ENCODE measurements at places on chromosomes 2 and 18.
A peak's percentile ranks its signal among the peaks of the same experiment; 100 is the strongest.

- no peak for ATAC-seq
These were observed 62.8 kb downstream of the EFEMP1 start for GRCh38 chr2:55860832-55861231.

GRCh38 chr2:233917116-233917515 lies at the start of gene TRPM8:
Gene TRPM8 (plus strand): TSS chr2:233917373. CDS start chr2:233926538, 9,165 bp downstream.
- ATAC-seq, result no peak

DNA sequence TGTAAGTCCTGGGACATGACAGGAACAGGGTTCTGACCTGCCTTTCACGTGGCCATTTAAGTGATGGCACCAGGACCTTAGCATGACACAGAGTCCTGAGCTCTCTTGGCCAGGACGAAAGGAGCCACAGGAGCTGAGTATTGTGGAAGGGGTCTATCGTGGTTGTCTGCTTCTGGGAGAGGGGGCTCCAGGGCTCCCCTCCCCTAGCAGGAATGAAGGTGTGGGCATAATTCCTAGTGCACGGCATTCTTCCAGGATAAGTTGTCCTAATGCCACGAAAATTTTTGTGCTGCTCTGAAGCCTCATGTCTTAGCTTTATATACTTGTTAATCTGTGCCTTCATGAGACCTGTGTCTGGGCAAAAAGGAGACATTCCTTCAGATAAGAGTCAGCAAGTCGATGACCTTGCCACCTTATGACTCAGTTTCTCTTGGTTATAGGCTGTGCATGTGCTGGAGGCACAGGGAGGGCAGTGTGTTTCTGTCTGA lies 17.1 kb downstream of the GATA6 start:
- ATAC-seq, result no peak

- no peak for ATAC-seq
These were observed 22.8 kb downstream of the EHD3 start for GRCh38 chr2:31256611-31257382.

DNA sequence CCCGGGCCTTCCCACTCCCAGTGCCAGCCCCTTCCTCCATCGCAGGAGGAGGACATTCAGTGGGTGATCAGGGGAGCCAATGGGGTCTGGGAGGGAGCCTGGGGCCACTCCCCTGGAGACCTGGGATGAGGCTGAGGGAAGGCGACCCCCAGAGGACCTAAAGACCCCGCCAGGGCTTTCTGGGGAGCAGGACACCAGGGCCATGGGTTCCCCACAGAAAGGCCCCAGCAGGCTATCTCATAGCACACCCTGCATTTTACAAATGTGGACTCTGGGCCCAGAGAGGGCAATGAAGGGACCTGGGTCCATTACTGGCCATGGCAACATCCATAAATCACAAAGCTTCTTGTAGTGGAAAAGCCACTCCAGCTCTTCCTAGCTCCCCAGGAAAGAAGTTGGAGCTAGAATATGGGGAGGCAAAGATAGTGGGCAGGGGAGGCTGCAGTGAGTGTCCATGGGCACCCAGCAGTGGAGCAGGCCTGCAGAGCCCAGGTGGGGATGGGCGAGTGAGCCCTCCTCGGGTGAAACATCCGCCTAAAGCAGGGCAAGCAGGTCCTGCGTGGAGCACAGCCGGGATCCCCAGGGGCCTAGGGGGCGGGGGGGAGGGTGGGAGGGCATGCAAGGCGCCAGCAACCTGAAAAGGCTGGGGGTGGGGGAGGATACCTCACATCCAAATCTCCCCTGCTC lies 13.8 kb downstream of the CYP26B1 start:
- no peak for ATAC-seq

GRCh38 chr2:214713080-214713830 lies 96.2 kb downstream of the BARD1 start:
- no peak for ATAC-seq

DNA sequence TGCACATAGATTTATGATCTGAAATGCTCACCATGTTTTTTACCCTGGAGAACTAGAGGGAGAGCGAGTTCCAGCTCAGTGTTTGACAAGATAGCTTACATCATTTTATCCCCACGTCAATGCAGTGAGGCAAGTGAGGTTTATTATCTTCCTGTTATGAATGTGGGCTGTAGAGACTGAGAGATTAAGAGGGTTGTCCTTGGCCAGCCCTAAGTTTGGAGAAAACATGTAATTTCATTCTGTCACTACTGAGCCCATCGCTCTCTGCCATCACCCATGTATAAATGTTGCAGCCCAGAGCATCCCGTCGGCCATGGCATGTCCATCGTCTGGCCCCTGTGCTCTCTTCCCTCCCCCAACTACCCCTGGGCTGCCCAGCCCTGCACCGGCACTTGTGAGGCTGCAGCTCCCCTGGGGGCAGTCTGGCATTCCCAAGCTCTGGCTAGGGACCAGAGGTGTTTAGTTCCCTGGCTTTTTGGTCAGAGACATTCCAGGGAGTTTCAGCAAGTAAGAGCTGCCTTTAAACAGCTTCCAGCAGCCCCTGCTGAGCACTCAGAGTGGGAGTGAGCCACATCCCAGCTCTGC lies 136.7 kb downstream of the ANTXR1 start:
- no peak for ATAC-seq

- no peak for ATAC-seq
These were observed 522.2 kb downstream of the PIK3C3 start for GRCh38 chr18:42477267-42477666.

GRCh38 chr2:165743442-165743841 lies 50.6 kb downstream of the GALNT3 start:
- ATAC-seq, result peak; percentile 35

- ATAC-seq, result no peak
These were observed 182.5 kb upstream of the HDAC4 start for GRCh38 chr2:239583171-239583878.

GRCh38 chr2:15588329-15588919 lies 3.2 kb upstream of the DDX1 start:
- ATAC-seq, result no peak

GRCh38 chr18:49911427-49911826 lies 98.1 kb upstream of the ACAA2 start:
- ATAC-seq, result no peak

- no peak for ATAC-seq
These were observed 407.0 kb upstream of the CDH19 start for GRCh38 chr18:67010919-67011318.

GRCh38 chr2:11329776-11330175 lies 14.7 kb downstream of the ROCK2 start:
- no peak for ATAC-seq

GRCh38 chr2:191170773-191171172 lies 20.0 kb upstream of the STAT4 start:
- ATAC-seq, result no peak

- ATAC-seq, result no peak
These were observed 111.0 kb upstream of the RPRM start for GRCh38 chr2:153589586-153589985.

DNA sequence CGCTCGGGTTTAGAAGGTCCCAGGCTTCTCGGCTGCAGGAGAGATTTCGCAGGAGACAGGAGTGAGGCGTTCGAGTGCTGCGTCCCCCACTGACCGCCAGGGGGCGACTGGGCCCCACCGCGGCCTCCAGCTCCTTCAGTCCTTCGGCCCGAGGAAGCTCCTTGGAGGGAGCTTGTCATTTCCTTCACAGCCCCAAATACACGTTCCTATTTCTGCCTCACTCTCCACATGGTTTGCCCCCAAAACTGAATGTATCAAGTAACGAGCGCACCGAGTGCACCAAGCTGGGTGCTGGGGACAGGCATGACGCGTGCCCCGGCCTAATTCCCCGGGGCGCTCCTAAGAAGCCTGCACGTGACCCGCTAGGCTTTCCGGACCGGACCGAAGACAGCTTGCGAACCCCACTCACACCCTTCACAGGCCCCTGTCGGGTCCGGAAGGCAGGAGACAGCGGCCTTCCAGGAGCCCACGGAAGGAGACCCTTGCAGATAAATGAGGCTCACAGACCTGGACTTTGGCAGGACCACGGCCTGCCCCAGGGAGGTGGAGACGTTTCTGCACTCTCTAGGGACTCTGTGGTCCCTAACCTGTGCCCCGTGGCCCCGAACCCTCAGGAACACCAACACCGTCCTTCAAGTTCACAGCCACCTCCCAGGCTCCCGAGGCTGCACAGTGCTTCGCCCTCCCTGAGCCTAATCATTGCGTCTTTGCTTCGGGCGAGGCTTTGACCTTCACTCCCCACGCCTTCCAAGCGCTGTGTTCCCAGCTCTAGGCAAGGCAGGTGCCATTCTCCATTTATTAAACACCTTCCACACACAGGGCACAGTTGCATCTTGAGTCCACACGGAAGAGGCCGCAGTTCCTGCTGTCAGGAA lies 13.0 kb upstream of the FAHD2A start:
- peak; percentile 68 for ATAC-seq

- ATAC-seq, result no peak
These were observed 999.9 kb upstream of the CELF4 start for GRCh38 chr18:38565513-38565912.

DNA sequence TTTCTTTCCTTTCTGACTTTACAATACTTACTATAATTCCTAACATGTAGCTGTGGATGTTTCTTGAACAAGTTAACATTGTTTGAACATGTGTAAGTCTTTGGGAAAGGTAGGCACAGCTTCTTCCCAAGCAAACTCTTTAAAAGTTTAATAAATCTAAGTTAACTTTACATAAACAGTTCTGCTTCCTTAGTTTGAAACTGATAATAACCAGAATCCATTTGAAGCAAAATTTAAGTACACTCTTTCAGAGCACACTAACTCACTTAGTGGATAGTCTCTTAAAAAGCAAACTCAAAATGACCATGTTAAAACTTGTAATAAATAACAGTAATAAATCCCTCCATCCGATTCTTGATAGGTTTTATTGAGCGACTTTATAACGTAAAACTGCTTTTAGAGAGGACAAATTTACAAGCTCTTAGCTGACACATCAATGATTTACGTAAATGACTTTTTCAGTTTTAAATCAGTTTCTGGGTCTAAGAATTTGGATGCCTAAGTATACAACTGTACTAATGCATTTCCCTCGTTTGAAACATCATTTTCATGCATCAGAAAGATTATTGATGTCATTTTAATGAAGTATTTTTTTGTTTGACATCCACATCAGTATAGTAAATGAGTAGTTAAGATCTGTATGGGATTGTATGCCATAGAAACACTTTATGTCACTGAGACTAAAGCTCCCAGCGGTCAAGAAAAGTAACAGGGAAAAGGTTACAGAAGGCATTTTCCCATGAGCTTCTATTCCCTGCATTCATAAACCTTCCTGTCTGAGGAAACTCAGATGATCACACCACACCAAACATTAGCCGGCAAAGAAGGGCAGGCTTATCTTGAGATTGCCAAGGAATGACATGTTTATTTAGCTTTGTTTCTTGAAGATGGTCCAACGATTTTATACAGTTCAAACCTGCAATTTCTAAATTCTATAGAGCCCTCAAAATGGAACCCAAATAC lies 67.5 kb downstream of the PDE1A start:
- no peak for ATAC-seq

DNA sequence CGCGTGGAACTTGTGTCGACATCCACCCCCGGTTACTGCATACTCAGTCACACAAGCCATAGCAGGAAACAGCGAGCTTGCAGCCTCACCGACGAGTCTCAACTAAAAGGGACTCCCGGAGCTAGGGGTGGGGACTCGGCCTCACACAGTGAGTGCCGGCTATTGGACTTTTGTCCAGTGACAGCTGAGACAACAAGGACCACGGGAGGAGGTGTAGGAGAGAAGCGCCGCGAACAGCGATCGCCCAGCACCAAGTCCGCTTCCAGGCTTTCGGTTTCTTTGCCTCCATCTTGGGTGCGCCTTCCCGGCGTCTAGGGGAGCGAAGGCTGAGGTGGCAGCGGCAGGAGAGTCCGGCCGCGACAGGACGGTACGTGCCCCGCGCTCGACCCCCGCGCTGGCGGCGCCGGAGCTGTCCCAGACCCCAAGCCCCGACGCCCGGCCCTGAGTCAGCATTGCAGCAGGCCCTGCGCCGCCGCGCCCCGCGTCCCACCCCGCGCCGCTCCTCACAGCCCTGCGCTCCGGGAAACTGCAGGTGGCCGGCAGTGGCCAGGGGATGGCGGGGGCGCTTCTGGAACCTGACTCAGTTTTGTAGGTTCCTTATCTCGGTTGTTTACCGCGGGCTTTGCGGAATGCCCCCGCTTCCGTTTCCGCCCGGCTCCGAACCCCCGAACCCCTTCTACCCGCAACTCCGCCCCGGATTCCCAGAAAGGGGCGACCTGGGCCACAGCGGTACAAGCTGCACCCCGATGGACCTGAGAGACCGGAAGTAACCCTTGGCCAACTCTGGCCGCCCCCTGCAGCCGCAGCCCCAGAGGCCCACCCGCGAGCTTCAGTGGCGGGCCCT lies at the start of gene CFLAR:
Gene CFLAR (plus strand): TSS at position 50 of the 844 bp plus-strand sequence. CDS start 13,702 bp downstream, outside the sequence.
- ATAC-seq, result peak; percentile 31

DNA sequence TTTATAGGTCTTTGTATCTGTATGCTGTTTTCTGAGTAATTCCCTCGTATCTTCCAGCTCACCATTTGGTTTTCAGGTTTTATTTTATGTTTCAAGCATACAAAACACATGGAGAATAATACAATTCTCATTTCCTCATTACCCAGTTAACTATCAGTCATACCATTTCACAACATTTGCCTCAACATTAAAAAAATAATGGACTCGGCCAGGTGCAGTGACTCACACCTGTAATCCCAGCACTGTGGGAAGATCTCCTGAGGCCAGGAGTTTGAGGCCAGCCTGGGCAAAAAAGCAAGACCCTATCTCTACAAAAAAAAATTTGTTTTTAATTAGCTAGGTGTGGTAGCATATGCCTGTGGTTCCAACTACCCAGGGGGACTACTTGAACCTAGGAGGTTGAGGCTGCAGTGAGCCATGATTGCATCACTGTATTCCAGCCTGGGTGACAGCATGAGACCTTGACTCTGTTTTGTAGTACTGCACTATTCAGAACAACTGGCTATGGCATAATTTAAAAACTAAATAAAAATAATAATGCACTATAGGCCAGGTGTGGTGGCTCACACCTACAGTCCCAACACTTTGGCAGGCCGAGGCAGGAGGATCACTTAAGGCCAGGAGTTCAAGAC lies 20.3 kb downstream of the NPC1 start:
- no peak for ATAC-seq

GRCh38 chr2:50746526-50746925 lies 285.4 kb downstream of the NRXN1 start:
- no peak for ATAC-seq

DNA sequence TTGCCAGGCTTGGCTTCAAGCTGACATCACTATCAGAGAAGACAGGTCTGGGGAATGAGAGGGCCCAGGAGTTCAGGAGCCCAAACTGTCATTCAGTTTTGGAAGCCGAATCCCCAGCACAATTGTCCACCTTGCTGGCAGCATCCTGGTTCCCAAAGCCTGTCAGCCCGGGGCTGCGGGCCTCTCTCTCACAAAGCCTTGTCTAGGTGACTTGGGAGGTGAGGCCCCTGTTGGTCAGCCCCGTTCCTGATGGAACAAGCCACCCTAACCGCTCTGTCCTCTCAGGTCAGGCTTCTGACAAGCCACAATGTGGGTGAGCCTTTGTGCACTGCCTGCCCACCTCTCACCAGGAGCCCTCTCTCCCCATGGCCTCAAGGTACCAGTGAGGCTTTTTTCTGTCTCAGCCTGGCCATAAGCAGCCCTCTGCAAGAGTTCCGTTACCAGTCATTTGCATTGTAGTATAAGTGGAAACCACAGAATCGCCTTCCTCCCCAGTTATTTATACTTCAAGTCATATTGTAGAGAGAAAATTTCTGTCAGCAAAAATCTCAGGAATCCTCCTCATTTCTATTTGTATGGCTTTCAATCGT lies 100.6 kb downstream of the MSH2 start:
- ATAC-seq, result no peak

- ATAC-seq, result peak; percentile 43
These were observed 49.6 kb downstream of the HYCC2 start for GRCh38 chr2:201021914-201022313.
